ENCODE measurements at places on chromosomes 5 and 9.

DNA sequence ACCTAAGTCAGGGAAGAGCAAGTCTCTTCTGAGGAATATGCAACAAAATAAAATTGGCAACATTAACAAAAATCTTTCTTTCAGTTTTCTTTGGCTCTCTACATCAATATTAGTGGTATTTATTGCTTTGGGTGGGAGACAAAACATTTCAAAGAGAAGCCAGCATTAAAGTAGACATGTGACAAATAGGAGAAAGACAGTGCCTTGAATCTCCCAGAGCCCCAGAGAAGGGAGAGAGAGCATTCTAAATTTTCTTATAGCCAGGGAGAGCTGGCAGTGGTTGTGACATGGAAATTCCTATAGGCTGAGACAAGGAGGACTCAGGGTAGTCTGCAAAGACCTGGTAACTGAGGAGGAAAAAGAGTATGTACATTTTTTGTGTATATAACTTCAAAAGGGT lies 79.4 kb upstream of the NREP start:
- DNase-seq: no peak

- DNase-seq: no peak
Measured at GRCh38 chr5:57002959-57003485, 51.1 kb upstream of the MIER3 start.

DNA sequence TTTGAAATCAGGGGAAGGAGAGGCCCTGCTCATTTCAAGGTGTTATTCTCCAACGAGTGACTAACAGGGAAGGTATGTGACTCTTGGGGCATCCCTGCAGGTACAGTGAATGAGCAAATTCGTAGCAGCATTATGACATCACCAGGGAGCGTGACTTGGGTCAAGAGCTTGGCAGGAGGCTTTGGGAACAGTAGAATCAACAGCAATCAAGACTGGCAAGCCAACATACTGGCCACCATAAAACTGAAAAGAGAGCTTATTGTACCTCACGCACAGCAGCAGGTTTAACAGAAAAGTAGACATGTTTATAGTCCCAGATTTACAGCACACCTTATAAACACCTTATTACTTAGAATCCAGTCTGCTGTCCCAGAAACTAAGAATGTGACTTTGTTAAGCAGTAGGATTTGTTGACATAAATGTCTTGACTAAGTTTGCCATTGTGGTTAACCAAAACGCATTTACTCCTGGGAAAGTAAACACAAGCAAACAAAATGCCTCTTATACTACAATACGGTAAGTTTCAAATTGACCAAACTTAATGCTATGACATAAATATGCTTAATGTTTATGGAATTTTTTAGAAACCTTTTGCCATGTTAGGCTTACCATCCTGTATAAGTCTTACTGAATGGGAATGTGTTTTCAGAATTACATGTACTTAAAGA lies 297.8 kb downstream of the NPR3 start:
- no peak for DNase-seq

GRCh38 chr9:134349936-134350335 lies 23.7 kb downstream of the RXRA start:
- no peak for DNase-seq

DNA sequence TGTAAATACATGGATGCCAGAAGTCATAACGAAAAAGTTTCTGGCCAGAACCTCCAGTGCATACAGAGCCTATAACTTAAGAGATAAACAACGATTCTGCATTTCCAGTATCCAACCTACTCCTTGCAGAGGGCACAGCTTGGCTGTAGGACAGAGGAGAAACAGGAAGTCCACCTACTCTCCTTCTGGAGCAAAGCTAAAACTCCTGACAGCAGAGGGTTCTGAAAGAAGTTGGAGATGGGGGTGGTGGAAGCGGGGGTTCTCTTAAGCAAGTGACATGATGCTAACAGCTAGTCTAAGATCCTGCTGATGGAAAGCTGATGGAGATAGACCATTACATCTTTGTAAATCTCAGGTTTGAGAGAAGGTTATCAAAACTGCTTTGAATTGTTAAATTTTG lies 35.5 kb upstream of the CTNNAL1 start:
- no peak for DNase-seq
